ENCODE measurements at places on chromosomes 7 and 10.

- DNase-seq, result no peak
These were observed 13.6 kb downstream of the PRXL2A start for GRCh38 chr10:80421707-80422536.

GRCh38 chr10:13873196-13873595 is 286.4 kb downstream of the PRPF18 start:
- no peak for DNase-seq

DNA sequence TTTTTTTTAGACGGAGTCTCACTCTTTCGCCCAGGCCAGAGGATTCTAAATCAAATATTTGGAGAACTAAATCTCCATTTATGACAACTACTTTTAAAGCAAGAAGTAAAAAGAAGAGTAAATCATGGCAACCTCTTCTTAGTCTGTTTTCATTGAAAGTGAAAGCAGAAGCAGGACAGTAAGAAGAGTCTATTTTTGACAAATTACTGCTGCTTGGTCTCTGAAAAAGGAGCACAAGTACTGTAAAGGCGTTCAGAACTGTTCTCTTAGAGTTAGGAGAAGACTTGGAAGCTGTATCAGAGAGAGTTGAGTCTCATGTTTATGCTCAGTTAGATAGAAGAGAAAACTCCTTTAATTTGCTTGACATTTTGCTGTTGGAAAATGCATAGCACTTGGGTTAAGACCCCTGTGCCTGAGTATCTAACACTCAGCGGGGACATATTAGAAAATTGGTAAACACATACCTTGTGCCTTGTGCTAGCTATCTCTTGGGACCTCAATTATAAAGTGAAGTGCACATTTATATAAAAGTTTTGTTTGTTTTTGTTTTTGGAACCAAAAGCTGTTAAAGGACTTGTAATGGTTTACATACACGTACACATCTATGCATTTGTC is 433.0 kb downstream of the ANKRD7 start:
- no peak for DNase-seq

GRCh38 chr7:139525239-139525638 is 1.8 kb downstream of the CLEC2L start:
- DNase-seq, result no peak

DNA sequence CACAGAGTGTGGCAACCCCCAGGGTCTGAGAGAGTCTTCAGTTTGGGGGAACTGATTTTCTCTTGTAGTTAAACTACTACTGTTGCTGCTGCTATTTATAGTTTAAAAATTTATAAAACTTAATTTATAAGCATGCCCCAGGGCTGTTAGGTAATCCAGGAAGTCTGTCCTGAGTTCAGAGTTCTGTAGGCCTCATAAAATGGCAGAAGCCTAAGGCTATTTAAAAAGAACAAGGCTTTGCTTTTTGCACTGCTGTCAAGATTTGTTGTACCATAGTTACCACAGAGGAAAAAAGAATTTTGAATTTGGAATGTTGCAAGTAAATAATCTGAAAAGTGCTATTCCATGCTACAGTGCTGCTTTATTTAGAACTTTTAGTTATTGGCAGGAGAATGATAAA is 66.1 kb downstream of the AGK start:
- DNase-seq, result no peak

DNA sequence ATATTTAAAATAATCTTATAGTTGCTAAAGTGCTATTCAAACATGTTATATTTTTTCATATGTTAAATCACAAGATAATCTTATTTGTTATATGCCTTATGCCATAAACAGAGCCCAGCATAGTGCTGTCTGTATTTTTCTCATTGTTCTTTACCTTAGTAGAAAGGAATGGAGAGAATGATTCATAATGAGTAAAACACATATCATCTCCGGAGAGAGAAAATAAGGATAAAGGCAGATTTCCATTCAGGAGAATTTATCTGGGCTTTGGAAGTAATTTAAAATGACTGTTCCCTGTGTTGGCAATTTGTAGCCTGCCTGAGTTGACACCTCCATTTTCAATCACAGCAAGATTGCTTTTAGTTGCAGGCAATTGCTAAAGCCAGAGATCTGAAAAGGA is 30.2 kb downstream of the CHN2 start:
- no peak for DNase-seq

GRCh38 chr7:151694441-151694827 is 174.7 kb upstream of the RHEB start:
- no peak for DNase-seq

DNA sequence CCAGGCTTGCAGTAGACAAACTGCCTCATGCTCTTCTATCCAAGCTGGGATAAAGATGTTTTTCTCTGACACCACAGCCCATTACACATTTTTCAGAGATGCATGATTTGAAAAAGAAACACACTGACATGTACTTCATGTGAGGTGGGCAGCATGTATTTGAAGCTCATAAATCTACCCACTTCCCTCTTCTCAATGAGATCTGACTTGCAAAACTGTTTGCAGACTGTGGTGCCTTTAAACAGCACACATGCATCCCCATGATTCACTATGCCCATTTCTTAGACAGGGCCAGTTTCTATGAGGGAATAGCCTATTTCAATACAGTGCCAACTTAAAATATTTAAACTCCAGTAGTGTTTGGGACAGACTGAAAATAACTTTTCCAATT is 109.8 kb downstream of the GLI3 start:
- DNase-seq, result no peak

- no peak for DNase-seq
These were observed 110.0 kb upstream of the GLCCI1 start for GRCh38 chr7:7858559-7858958.
